ENCODE measurements at places on chromosomes 11 and 22. TPM values are rescaled to one million over a fixed set of nuclear protein-coding genes. Genes with fewer than 3 reads are reported as not detected.
A peak's percentile ranks its signal among the peaks of the same experiment; 100 is the strongest.

Gene PTH
- not detected for total RNA-seq

DNA sequence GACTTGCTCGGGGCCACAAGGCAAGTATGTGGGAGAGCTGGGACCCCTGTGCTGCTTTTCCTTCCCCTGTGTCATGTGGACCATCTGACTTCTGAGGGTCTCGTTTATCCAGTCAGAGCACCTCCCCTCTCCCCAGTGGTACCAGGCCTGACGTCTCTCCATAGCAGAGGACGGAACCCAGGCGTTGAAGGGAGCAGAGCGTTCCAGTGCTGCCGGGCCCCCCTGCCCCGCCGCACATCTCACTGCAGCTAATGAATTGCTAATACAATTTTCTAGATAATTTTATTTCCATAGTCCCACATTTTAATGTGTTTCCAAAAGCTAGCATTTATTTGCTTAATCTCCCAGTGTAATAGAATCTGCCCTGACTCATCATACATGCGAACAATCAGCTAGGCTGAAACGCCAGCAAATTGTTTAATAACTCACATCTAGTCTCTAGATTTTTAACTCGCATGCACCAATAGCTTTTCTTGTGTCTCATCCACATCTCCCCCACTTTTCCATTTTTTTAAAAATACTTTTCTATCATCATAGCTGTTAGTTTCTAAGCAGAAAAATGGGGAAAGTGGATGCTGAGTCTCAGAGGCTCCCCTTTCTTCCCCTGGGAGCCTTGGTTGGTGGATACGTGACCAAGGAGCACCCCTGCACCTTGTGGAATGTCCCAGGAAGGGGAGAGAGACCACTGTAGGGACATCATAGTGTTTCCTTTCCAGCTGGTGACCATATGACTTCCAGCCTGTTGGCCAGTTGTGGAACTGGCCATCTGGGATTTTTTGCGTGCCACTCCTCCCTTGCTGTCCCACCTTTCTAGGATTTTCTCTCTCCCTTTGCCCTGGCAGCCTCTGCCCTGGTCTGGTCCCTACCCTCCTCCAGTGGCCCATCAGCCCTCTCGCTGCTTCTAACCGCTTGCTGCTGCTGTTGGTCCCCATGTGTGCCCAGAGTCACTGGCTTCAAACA, 58.6 kb upstream of the NNMT start:
- no peak for DNase-seq

DNA sequence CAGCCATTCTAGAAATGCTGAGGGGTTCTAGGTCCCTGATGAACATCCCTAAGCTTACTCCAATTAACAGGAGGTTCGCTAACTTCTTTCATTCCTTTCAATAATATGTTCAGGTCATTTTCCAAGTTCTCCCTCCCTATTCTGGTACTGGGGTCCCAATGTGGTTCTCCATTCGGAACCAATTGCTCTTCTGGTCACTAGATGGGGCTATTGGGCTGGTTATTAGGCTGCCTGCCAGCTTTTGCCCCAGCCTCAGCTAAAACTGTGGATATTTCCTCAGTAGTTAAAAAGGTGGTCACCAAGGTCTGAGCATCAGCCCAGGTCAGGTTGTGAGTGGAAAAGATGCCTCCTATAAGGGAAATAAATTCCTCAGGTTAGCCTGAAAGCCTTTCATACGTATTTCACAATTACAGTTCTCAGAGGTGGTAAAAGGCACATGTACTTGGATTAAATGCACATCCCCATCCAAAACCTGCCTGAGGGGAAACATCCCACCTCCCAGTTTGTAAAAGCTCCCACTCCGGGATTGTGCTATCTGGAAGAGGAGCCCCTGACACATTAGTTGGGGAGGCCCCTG, 161.1 kb upstream of the CCDC179 start:
- DNase-seq, result no peak

Gene TRIM6
- not detected for total RNA-seq

- DNase-seq, result no peak
These were observed 11.9 kb downstream of the L3MBTL2 start for GRCh38 chr22:41216984-41217383.

Gene KCNJ11
- total RNA-seq, result not detected

Gene PLEKHB1
- 21.3 TPM for total RNA-seq

DNA sequence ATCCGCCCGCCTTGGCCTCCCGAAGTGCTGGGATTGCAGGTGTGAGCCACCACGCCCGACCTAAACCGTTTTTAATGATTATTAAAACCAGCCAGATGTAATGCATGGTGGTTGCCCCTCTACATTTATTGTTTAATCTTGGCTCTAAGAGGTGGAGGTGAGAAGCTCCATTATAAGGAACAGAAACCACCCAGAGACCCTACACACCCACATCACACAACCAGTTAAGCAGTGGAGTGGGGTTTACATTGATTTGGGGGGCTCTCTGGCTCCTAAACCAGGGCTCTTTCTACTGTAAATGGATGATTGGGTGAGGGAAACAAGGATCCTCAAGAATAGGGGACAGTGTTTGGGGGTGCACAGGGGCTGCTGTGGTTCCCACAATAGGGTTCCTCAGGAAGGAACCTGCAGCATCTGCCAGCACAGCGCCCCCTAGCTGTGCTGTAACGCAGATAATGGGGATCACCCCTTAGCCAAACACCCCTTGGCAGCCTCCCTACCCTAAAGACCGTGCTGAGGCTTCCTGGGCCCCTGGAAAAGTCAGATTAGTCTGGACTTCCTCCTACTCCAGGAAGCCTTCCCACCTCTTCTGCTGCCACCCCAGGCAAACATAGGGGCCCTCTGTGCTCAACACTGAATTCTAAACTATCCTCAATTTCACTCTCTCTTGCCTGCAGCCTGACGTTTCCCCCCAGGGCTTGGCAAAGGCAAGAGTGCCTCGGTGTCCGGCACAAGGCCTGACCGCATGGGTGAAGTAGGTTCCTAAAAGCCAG, 2.4 kb downstream of the MPST start:
- peak; percentile 47 for DNase-seq

DNA sequence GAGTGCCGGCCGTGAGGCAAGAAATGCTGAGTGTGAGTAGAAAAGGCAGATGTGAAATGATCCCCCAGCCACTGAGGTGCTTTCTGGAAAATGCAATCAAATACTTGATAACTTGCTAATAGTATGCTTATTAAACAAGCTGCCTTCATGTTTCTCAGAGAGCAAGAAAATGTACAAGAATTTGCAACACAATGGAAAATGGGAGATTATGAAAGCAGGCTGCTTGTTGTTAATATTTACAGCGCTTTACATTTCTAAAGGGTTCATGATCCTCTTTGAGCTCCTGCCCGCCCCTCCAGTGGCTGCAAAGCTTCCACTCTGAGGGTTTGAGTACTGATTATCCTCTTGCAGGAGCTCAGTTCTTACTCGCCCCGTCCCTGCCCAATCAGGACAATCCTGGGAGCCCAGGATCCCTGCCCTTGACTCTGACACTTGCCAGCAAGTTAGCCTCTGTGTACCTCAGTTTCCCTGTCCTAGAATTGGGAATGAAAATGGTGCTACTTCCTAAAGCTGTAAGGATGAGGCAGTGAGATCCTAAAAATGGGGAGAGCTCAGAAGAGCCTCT, 645.1 kb downstream of the TBC1D22A start:
- no peak for DNase-seq

- no peak for DNase-seq
These were observed 361.3 kb upstream of the MTNR1B start for GRCh38 chr11:92607969-92608722.

GRCh38 chr11:69705901-69706787, 2.3 kb upstream of the FGF19 start:
- DNase-seq, result no peak

DNA sequence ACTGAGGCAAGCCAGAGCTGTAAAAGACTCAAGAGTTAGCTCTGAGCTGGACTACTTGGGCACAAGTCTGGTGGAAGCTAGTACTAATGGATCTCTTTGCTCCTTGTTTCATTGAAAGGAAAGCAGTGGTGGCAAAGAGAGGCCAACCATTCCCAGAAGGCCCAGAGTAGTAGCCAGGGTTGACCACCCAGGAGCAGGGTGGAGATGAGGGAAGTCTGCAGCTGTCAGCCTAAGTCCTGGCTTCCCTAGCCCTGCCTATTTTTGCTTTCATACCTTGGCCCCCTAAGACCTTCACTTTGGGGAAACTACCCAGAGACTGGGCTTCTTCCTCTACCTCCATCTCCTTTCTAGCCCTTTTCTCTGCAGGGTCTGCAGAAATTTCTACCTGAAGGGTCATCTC, 155.0 kb upstream of the NCAM1 start:
- no peak for DNase-seq

All from CD4-positive, CD25-positive, alpha-beta regulatory T cell (primary cell).